ENCODE measurements at places on chromosomes 7 and 10.

GRCh38 chr7:128017460-128017859 is 13.8 kb downstream of the LRRC4 start:
- no peak for DNase-seq

DNA sequence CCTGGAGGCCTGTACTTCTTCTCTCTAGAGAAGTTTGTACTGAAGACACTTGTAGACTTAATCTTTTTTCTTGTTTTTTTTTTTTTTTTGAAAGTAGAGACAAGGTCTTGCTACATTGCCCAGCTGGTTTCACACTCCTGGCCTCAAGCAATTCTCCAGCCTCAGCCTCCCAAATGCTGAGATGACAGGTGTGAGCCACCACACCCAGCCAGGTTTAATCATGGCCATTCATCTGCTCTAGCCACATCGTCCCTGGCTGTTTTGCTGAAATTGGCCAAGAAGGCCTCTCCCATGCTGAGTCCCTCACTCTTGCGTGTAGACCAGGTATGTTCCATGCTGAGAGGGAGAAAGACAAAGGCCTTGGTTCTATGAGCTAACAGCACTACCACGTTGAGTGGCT is 176.2 kb downstream of the JCAD start:
- DNase-seq: no peak

GRCh38 chr10:104069613-104070012 is 16.1 kb downstream of the COL17A1 start:
- DNase-seq: no peak

DNA sequence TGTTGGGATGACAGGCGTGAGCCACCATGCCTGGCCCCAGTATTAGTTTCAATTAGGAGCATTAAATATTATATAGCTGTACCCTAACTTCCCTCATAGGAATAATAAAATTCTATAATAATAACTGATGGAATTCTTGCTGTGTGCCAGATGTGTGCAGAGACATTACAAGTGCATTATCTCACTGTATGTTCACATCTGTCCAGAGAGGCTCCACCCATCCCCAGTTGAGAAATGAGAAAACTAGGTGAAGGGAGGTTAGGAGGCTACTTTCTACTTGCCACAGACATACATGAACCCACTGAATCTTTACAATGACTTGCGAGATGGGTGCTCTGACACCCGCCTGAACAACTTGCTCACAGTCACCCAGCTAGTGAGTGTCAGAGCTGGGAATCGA is 3.2 kb downstream of the GALNT17 start:
- DNase-seq: no peak

DNA sequence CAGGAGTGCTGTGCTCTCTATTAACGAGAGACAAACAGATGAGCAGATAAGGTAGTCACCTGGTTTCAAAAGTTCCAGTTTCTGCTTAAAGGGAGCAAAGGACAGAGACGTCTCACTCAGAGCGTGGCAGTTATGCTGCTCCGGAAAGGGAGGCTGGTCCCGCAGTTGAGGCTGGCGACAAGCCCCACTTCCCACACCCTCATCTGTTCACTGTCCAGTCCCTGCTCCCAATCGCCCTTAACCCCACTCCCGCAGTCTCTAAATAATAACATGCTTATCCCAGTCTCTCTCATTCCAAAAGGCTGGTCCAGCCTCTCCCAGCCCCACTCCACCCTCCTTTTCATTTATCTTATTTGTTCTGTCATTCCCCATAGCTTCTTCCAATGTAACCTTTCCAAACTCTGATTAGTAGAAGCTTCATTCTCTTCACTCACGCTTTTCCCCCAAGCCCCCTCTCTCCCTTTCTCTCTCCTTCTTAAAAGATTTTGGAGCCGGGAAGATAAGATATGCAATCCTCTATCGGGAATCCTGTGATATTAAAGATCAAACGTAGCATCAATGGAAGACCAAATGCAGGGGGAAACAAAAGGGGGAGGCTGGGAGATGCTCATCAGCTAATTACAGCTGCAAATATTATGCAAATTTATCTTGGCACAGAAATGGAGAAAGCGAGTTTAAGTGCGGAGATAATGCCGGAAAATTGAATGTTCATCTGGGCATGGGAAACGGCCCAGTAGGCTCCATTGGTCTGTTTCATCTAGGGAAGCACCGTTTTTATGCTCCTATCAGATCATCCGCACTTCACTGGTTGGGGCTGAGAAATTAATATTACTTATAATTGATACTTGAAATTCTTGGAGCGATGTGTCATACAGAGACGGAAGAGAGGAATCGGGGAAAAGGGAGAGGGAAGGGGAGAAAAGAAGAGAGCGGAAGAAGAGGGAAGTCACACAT is 16.3 kb upstream of the GATA3 start:
- DNase-seq: no peak

DNA sequence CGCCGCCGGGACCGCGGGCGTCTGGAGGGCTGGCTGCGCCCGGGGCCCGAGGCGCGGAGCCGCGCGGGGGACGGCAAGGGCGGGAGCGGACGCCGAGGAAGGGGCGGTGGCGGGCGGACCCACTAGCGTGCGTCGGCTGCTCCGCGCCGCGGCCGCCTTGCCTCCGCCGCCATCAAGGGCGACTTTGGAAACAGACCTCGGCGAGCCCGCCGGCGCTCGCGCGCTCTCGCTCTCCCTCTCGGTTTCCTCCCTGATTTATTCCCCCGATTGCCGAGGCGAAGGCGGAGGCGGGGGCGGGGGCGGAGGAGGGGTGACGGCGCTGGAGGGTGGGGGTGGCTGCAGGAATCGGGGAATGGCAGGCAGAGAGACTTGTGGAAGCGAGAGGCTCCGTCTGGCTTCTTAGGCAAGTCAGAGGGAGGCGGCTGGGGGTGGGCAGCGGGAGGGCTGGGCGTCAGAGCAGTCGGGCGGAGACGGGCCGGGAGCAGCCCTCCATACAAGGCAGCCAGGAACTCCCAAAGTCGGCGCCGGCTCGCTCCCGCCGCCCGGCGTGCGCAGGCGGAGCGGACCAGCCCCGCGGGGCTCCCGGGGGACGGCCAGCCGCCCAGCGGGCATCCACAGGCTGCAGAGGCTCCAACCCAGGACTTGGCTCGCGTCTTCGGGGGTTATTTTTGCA is at the start of gene CACNA2D1:
TSS of gene CACNA2D1 (minus strand) at position 231 of the 673 bp plus-strand sequence.
- DNase-seq: no peak

- DNase-seq: no peak
These were observed 694.1 kb downstream of the ANKRD7 start for GRCh38 chr7:118918556-118918955.
